ENCODE measurements at places on chromosomes 13 and 19.

GRCh38 chr13:27922883-27923612, 3.2 kb downstream of the PDX1 start:
- no peak for DNase-seq

GRCh38 chr19:8610041-8610935, at the start of gene ADAMTS10:
ADAMTS10 (minus strand) TSS chr19:8610715; CDS start chr19:8605710, 5,005 bp downstream.
- no peak for DNase-seq

DNA sequence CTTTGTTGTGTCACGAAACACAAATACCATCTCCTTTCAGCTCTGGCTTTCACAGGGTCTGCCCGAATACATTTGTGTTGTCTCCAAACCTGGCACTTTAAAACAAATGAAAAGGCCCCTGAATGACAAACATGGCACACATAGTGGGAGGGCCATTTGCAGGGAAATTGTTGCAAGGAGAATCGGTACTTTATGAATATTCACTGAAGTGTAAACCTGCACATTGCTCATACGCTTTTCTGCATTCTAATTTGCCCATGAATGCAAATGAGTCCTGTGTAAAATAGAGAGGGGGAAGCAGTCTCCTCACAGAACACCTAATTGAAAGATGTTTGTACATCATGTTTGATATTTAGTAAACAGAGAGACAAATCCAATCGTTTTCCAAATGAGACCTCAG, 82.7 kb upstream of the PCDH8 start:
- no peak for DNase-seq

DNA sequence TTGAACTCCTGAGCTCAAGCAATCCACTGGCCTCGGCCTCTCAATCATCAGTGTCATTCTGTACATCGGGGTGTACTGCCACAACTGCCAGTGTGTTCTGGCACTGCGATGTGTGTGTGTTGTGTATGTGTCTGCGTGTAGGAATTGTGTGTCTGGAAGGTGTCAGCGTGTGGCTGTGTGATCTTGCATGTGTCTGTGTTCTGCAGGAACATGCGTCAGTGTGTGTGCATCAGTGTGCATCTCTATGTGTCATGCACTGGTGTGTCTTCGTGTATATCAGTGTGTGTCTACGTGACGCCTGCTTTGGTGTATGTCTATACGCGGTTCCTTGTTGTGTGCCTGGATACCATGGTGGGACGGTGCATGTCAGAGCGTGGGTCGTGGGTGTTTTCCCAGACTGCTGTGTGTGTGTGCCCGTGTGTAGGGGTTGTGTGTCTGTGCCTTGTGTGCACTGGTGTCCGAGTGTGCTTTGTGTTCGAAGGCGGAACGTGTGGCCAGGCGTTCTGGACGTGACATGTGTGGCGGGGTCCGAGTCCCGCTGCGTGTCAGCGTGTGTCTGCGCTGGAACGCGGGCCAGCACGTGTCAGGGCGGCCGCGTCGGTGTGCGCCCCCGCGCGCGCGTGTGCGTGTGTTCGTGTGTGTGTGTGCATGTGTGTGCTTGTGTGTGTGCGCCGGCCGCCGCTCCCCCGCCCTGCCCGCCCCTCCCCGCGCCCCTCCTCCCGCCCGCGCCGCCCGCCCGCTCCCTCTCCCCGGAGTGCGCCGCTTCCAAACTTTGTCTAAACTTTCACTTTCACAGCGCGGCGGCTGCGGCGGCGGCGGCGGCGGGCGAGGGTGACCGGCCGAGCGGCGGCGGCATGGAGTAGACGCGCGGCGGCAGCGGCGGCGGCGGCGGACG, at the start of gene NFIX:
Gene NFIX, plus strand, starts transcription at position 775 of the 895 bp plus-strand sequence. CDS start 363 bp downstream, outside the sequence.
- no peak for DNase-seq

DNA sequence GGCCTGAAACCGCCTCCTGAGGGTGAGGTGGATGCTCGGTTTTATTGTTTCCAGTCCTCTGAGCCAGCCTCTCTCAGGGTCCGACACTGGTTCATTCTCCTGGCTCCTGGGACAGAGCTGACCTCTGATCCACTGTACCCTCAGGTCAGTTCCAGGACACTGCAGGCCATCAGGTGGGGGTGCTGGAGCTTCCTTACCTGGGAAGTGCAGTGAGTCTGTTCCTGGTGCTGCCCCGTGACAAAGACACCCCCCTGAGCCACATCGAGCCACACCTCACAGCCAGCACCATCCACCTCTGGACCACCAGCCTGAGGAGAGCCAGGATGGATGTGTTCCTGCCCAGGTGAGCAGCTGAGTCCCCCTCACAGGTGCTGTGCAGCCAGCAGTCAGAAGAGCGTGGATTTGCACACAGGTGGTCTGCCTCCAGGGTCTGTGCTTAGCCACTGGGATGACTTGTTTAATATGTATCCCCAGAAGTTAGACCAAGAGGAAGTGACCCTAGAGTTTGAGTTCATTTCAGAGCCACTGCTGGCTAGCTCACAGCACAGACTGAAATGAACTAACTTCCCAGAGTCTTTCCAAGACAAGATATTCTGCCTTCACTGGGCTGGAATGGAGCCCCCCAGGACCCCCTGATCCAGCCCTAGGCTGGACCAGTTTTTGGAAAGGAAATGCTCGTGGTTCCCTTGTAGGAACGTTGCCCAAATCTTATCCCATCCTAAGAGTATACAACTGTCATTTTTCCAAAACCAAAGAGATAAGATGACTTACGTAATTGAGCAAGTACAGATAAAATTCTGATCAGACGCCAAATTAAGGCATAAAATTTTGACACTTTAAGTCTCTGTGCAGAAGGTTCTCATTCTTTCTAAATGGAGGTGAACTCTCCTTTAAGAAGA, 8.8 kb downstream of the SERPINE3 start:
- no peak for DNase-seq
